ENCODE measurements at places on chromosomes 11 and 22.
A peak's percentile ranks its signal among the peaks of the same experiment; 100 is the strongest.

GRCh38 chr11:126924376-126925040 lies 76.1 kb downstream of the KIRREL3 start:
- no peak for DNase-seq

- DNase-seq = no peak
These were observed 19.7 kb downstream of the GGTLC2 start for GRCh38 chr22:22663861-22664800.

- DNase-seq = no peak
These were observed 590.7 kb downstream of the TBC1D22A start for GRCh38 chr22:47352920-47353700.

GRCh38 chr11:79021601-79022000 lies 419.2 kb downstream of the TENM4 start:
- DNase-seq = no peak

- no peak for DNase-seq
These were observed 79.1 kb upstream of the CLPB start for GRCh38 chr11:72513411-72513810.

DNA sequence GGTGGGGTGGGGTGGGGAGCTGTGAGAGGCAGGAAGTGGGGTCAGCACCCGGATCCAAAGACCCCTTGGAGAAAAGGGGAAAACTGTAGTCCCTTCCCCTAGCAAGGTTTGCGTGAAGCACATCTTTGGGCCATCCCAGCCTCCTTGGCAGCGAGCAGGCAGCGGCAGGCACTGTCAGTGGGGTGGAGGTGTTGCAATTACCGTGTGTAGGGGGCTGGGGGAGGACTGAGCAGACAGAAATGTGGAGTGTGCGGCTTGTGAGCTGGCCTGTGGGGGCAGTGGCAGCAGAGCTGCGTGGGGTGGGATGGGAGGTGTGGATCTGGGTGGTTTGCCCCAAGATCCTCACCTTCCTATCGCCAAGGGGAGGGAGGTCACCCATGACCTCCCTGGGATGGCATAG lies 16.4 kb downstream of the DAGLA start:
- no peak for DNase-seq

DNA sequence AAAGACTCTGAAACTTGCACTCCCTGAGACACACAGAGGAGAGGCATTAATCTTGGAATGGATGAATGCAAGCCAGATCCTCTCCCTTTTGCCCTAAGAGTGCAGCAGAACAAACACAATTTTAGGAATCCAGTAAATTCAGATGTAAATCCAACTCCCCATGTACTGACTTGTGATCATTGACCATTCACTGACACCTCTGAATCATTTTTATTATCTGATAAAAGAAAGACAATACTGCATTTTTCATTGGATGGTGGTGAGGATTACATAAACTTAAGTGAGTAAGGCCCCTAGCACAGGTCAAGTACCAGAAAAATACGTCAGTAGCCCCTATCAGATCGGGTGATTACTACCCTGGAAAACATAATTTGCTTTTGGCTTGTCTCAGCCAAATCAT lies 782.9 kb upstream of the API5 start:
- no peak for DNase-seq

- DNase-seq = peak; percentile 60
These were observed 5.3 kb downstream of the MALAT1 start for GRCh38 chr11:65503949-65504673.
